ENCODE measurements at places on chromosomes 2 and 18. TPM values are rescaled to one million over a fixed set of nuclear protein-coding genes. Genes with fewer than 3 reads are reported as not detected.

Gene LRATD1
- 23.5 TPM for polyA plus RNA-seq

Gene HOXD1
- 9.5 TPM for polyA plus RNA-seq

Gene AQP4
- 2.3 TPM for polyA plus RNA-seq

- no peak for DNase-seq
These were observed 85.0 kb upstream of the PPP1CB start for GRCh38 chr2:28666496-28667184.

GRCh38 chr2:95041060-95041823 is 15.7 kb downstream of the MAL start:
- DNase-seq: no peak

- DNase-seq: no peak
These were observed 2.7 kb upstream of the ESPNL start for GRCh38 chr2:238097201-238097987.

DNA sequence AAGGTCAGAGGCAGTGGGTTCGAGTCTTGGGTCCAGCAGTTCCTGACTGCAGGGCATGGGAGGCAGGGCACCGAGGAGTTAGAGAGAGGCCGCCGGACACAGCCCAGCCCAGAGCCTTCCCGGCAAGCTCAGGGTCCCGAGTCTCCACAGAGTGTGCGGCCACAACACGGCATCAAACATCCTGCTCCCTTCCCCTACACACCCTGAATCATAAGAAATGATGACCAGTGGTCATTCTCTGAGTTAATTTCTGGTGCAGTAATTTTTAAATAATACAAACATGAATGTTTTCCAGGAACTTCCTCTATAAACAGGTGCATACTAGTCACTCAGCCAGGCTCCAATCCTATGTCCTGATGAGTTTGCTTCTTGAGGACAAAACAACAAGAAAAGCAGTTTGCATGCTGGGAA is 118.0 kb downstream of the PXDN start:
- DNase-seq: no peak

All from left renal cortex interstitium (tissue), 4 donors.